ENCODE measurements at places on chromosomes 2 and 18.
A peak's percentile ranks its signal among the peaks of the same experiment; 100 is the strongest.

DNA sequence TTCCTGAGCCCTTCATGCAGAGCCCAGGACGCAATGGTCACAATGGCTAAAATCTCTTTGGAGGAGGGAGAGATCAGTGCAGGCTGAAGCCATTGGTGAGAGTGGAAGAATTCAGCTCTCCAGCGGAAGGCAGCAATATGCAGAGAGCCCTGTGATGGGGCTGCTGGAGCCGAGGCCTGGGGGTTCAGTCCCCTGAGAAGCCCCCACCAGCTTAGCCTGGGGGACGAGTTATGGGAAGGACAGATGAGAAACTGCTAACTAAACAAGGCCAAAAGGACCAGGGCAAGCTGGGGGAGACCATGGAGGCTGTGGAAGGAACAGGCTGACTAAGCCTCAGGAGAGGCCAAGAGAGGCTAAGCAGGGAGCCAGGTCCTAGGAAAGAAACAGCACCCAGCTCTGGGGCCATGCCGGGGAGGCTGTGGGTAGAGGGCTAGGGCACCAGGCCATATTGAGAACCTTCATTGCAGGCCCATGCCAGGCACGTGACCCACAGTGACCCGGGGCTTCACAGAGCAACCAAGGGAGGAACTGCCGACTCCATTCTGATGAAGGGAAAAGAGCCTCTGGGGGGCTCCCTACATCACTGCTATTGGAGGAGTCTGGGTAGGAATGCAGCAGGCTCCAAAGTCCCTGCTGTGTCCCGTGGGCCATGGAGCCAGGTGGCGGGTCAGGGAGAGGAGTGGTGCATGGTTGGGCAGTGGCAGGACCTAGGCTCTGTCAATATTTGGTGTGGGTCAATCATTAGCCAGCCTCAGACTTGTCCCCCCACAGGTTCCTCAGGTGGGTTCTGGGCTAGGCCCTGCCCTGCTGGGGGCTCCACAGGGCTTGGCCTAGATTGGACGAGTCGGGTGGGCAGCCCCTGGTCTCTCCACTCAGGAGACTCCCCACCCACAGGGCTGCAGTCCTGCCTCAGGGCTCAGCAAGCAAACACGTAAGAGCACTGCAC is 19.8 kb downstream of the PROC start:
- DNase-seq, result no peak

DNA sequence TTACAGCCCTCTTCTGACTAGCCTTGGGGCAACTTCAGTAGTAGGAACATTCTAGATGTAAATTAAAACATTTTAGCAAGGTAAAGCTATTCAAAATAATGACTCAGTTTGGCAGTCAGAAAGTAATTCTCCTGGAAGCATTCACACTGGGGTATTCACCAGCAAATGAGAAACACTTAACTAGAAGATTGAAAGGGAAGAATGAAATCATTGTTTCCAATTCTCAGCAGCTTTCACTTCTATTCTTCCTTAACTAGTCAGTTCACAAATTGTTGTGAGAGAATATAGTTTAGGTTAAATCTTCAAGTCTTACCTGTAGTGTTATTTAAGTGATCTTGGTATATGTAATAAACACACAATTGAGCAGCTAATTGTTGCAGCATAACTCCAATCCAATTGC is 1135.6 kb upstream of the FAM98A start:
- no peak for DNase-seq

DNA sequence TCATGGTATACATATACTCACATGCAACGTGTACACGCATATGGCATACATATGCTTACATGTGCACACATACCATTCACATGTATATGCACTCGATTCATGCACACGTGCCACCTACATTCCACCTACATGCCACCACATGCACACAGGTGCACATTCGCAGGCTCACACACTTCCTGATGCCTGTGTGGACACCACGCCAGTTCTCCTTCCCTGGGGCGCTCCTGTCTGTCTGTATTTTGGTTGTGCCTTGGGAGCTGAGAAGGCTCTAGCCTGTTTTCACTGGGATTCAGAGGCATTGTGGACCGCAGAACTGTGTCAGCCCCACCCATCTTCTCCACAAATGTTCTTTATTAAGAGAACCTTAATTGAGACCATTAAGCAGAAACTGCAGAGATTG is 96.6 kb upstream of the CTDP1 start:
- no peak for DNase-seq

- DNase-seq, result no peak
Measured at GRCh38 chr2:22600999-22601398, 784.0 kb upstream of the KLHL29 start.

DNA sequence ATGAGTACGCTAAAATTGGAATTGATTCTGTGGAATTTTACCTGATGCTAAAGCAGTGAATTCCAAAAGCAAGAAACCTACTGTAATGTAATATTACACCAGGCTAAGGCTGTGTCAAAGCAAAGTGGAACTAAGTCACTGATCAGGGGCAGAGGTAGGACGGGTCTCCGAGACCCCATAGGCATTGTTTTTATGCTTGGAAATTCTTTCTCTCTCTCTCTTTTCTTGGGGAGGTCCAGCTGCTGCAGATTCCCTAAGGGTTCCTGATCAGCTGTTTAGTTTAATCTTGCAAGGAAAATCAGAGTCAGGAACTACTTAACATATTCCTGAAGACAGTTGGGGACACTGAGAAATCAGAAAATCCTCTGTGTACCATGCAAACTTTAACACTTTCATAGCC is 220.2 kb downstream of the SRBD1 start:
- DNase-seq, result no peak

DNA sequence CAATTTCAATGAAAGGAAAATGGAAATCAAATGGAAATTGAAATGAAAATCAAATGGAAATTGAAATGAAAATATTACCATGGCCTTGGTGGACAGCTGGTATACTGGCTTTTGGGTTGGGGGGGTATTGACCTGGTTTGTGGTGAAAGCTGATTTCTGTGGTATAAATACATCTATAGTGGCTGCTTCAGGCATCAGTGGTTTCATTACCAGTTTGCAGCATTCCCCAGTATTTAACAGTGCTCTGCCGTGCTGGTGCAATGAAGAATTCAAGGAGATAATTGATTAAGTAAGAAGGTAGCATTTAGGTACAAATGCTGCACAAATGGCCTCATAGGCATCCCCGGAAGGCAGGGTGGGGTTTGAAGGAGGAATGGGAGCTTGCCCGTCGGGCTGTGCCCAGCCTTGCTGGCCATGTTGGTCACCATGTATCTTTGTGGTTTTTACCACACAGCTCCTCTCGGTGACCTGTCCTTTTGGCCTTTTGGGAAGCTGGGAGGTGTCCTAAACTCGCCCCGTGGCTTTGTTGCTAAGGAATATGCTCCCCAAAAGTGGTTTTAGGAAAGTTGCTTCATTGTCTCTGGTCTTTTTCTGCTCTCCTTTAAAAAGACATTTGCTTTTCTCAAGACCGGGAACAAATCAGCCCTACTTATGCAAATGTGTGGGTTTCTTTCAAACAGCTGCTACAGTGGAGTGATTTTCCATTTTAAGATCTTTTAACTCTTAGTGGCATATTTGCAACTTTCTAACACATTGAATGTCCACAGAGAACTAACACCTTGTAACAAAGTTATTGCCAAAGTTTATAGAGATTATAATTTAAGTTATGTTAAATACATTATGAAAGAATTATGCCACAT is 28.6 kb downstream of the SNTG2 start:
- DNase-seq, result no peak

DNA sequence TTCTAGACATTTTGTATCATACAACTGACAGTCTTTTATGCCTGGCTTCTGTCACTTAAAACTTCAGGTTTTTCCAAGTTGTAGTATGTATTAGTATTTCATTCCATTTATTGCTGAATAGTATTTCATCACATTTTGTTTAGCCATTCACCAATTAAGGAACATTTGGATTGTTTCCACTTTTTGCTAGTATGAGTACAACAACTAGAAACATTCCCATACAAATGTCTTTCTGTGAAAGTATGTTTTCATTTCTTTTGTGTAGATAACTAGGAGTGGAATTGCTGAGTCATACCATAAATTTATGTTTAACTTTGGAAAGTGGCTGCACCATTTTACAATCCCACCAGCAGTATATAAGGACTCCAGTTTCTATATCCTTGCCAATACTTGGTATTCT is 135.9 kb downstream of the ATAD2B start:
- DNase-seq, result no peak

GRCh38 chr2:73232403-73233153 is 461 bp downstream of the PRADC1 start:
- peak; percentile 39 for DNase-seq

GRCh38 chr2:115746151-115746550 is 1303.7 kb downstream of the DPP10 start:
- DNase-seq, result no peak

- DNase-seq, result no peak
Measured at GRCh38 chr2:223020971-223021675, 30.9 kb upstream of the KCNE4 start.

DNA sequence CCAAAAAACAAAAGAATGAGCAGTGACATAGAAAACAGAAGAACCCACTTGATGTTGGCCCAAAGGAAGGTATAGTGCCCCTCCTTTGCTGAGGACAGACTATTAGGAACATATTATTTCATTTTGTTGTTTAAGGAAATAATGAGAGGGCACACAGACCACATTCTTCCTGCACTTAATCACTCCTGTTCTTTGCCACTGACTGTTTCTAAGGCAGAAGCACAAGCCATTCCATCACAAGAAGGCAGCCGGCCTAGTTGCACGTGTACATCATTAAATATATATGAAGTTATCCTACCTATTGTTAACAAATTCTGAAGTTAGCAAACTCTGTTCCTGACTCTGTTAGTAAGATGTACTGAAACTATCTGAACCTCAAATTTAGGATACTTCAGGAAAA is 110.0 kb downstream of the LNPK start:
- DNase-seq, result no peak

DNA sequence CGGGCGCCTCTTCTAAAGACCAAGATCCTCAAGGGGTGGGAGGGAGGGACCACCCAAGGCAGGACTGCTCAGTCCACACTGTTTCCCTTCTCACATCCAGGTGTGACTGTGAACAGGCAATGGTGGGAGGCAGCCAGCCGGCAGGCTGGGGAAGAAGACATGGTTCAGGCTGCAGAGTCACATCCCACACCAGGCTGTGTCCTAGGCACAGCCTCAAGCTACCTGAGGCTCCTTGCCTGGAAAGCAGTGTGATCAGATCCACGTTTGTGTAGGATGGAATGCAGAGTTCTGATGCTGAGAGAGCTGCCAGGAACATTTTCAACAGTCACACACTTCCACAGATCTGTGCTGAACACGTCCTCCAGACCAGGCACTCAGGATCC is 16.4 kb downstream of the SLC66A2 start:
- no peak for DNase-seq

DNA sequence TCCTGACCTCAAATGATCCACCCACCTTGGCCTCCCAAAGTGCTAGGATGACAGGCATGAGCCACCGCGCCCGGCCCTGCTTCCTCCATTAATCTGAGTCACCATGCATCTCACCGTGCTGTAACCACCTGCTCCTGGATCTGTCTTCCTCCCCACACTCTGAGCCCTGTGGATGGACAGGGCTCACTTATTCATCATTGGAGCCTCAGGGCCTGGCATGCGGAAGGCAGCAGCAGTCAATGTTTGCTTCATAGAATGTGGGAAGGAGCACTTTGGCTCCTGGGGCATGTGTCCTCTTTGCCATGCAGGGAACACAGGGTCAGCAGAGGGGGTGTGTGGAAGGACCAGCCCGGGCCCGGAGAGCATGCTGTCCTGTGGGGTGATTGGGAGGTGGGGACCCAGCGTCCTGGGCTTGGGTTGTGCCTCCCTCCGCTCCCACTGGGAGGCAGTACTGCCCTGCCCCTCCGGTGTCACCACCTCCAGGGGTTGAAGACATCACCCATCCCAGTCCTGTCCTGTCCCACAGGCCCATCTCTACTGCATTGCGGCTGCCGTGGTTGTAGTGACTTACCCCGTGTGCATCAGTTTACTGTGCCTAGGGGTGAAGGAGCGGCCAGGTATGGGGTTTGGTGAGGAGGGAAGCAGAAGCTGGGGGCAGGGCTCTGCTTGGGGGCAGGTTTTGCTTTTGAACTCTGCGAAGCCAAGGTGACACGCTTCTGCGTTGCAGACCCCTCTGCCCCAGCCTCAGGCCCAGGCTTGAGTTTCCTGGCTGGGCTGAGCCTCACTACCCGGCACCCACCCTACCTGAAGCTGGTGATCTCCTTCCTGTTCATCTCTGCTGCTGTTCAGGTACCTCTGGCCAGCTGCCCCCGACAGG is 11.5 kb downstream of the MFSD2B start:
- DNase-seq, result peak; percentile 51

DNA sequence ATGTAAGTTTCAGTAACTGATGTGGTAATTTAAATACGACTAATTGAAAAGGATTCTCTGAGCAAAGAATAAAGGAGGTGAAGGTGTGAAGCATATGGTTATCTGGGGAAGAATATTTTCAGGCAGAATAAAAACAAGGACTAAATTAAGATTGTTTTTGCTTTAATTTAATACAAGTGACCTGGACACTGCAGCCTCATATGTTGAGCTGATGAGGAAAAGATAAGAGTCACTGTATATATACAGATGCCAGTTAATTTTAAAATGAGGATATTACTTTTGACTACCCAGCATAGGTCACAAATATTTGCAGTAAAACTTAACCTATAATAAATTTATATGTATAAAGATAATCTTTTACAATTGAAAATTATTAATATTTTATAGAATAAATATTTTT is 47.8 kb upstream of the LRP1B start:
- no peak for DNase-seq

DNA sequence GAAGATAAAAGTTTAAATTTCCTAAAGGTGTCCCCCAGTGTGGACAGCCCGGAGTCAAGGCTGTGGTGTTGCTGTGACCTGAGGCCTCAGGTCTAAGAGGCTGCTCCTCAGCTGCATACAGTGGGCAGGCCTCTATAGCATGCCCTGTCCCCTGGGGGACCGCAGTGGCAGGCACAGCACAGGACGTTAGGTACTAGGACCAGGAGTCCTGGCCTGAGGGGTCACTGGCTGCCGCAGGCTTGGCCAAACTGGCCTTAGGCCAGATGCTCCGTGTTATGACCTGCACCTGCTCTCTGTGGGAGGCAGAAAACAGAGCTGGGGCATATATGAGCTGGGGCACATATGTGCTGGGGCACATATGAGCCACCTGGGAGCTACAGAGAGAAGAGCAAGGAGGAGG is 21.2 kb upstream of the MAL start:
- no peak for DNase-seq

- DNase-seq, result no peak
Measured at GRCh38 chr2:221399183-221399582, 172.9 kb downstream of the EPHA4 start.

Data from activated T-cell treated with anti-CD3 and anti-CD28 coated beads, Interleukin-2, amount 50 U/mL, for 72 hours (primary cell).